NCI-H1092 treated with DMSO at 0.1 percent for 48 hours (cell line): ENCODE measurements at places on chromosomes 7 and 10.

GRCh38 chr10:82768040-82768439, 893.0 kb downstream of the NRG3 start:
- no peak for DNase-seq

- DNase-seq, result no peak
Observed at GRCh38 chr10:44581996-44582395, 197.1 kb upstream of the CXCL12 start.

- DNase-seq, result no peak
Observed at GRCh38 chr7:152896217-152896616, 136.7 kb downstream of the ACTR3B start.

- no peak for DNase-seq
Observed at GRCh38 chr10:69451784-69452251, 553 bp downstream of the TSPAN15 start.

DNA sequence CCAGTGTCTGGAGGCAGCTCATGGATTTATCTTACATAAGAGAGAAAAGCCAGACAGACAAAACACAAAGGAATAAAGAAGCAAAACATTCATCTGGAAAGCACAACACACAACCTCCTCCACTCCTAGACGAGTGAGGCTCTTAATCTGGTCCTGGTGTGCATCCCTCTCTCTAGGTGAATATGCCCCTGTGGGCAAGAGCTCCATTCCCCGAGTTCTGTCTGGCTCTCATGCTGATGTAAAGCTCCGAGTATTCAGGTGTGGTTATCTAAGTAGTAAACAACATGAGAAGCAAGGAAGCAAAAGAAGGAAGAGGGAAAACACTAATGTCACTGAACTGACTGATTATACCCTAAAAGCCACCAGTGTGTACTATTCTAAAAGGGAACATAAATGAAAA, 47.9 kb upstream of the FEZF1 start:
- no peak for DNase-seq

DNA sequence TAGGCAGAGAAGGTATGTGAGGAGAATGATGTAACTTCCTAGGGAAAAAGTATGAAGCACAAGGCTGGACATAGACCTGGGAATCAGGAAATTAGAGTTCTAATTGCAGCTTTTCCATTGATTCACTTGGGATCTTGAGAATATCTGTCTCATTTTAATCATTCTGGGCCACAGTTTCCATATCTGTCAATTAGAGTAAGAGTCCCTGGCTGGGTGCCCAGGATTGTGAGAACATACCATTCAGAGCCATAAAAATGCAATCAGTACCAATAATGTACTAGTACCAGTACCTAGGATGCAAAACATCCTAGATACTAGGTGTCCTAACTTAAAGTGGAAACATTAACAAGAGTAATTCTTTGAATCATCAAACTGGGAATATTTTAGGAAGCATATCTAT, 29.6 kb downstream of the CAV1 start:
- peak; percentile 21 for DNase-seq
